Tongue (tissue), 3 donors: ENCODE measurements at places on chromosomes 6 and 20. TPM values are rescaled to one million over a fixed set of nuclear protein-coding genes. Genes with fewer than 3 reads are reported as not detected.

TMEM217 gene
- 0.31 TPM for total RNA-seq

ENPP5 gene
- 9.6 TPM for total RNA-seq

ORC3 gene
- 27.6 TPM for total RNA-seq

LKAAEAR1 gene
- total RNA-seq = not detected

SGK2 gene
- total RNA-seq = 1.2 TPM

- peak; percentile 92 for DNase-seq
Measured at GRCh38 chr20:46562373-46563169, 12.1 kb upstream of the OCSTAMP start.

DNA sequence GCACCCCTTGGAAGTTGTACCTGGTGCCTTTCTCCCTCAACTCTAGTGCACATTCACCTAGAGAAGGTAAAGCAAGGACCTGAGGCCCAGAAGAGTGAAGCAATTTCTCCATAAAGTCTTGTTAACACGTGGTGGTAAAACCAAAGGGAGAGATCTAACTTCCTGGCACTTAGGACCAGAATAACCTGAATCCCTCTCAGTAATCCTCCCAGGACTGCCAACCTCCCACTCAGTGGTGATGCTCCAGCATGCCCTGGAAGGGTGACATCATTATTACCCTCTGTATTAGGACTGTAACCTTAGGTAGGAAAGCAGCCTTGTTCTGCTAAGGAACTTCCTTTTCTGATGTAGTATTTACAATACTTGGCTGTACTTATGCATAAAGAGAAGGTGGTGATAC is 330.6 kb upstream of the MARCKS start:
- no peak for DNase-seq

DNA sequence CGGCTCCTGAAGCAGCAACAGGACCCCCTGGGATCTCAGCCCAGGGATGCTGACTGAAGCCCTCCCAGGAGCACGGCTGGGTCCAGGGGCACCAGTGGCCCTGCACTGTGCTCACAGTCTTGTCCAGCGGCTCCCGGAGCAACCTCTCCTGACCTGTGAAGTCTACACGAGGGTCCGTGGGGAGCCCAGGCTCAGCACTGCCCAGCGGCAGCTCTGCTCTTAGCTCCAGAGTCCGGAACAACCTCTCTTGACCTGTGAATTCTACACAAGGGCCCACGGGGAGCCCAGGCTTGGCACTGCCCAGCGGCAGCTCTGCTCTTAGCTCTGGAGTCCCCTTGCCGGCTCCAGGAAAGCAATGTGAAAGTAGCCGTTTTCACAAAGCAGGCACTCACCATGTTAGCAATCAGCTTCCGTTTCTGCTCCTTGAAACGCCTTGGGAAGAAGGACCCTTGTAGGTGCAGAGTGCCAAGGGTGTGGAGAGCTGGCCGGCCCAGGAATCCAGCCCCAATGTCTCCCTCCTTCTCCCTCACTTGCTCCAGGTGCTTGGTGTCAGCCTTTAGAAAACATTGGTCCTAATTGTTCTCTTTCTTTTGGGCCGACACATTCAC is 310.9 kb downstream of the CDH4 start:
- DNase-seq = no peak

DNA sequence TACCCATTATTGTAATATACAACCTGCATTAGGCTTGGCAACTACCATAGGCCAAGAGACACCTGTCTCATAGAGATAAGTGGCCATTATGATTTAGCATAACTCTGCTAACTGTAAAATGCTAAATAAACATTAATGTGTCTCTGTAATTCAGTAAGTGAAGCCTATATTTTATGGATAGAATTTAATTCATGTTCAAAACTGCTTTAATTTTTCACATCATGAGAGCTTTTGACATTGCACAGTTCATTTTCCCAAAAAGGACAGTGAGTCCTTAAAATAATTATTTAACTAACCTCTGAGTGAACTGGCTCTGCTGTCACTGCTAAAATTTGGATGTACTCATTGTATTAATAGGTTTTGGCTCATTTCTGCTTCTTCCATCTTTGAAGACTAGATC is 41.4 kb upstream of the TMX4 start:
- peak; percentile 5 for DNase-seq

DNA sequence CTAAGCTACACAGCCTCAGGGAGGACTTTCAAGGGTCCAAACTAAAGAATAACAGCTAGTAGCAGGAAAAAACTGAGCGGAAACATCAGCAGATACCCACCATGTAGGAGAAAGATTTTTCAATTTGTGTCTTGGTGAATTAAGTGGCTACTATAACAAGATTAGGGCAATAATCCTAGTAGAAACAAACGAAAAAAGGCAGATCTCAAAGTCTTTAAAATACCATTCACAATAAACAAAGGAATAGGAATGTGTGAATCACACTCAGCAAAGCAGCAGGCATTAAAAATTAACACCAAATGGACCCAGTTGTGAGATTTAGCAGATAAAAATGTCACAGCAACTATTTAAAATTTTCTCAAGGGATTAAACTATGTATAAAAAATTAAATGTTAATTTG is 761.2 kb downstream of the TENT5A start:
- DNase-seq = no peak

DNA sequence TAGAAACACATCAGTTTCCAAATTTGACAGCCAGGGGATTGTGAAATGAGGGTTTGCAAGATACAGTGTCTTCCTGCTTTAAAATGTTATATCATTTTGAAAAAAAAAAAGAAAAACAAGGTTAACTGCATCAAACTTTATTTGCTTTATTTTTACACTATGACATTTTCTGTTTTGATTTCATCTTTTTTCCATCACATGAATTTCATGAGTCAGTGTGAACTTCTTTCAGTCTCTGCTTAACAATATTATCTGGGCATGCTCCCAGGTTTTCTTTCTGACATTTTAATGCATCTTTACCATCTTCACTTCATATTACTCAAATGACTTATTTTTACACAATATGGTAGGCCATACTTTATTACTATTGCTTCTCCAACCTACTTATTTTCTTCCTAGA is 1.9 kb downstream of the NCOA7 start:
- DNase-seq = no peak

DNA sequence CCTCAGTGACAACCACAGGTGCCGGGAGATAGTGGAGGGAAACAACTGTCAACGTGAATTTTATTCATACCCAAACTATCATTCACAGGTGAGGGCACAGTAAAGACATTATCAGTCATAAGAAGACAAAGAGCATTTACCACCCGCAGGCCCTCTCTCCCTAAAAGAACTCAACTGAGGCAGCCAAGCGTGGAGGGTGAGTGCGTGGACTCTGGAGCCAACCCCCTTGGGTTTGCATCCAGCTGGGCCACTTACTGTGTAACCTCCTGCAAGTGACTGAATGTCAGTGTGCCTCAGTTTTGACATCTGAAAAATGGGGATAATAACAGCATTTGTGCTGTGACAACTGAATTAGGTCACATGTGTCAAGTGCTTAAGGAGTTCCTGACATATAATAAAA is 70.6 kb upstream of the KCNK16 start:
- no peak for DNase-seq
